Activated naive CD4-positive, alpha-beta T cell treated with anti-CD3 and anti-CD28 coated beads, Interleukin-2, amount 10 ng/mL, durations not matched to agents 7 days and 5 days (primary cell): ENCODE measurements at places on chromosomes 3 and 15.

DNA sequence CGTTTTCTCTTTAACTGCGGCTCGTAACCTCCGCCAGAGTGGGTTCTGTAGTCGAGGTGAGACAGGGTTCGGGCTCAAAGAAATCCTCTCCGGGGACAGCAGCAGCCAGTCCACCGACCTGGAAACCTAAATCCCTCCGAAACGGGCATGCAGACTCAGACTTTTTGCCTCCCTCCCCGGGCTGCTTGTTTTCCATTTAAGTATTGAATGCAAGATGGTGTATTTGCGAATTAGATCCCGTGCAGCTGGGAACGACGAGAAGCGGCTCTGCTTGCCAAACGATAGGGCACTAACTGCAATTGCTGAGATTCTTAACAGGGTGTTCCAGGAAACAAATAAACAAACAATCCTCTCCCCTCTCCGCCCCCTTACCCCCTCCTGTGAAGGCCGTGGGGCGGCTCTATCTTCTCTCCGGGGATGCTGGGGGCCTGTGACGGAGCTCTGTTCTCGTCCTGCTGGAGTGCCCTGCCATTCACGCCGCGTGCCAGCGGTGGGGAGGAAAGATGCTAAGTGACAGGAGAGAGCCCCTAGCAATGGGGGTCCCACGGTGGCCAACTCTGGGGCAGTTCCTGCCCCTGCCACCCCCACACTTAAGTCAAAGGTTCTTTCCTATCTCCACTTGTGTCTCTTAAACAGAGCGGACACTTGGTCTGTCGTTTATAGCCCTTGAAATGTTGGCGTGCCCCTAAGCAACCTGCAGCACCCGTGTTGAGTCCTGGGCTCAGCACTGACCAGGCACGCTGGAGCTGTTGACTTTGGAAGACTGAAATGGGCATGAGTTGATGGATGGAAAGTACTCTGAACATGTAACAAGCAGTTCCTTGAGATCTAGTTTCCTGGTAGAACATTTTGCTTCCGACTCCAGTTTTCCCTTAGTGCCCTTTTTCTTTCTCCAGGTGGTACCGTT lies 1.3 kb upstream of the ETV5 start:
- peak; percentile 35 for DNase-seq

GRCh38 chr3:194105292-194105691 lies 30.7 kb upstream of the HES1 start:
- no peak for DNase-seq

DNA sequence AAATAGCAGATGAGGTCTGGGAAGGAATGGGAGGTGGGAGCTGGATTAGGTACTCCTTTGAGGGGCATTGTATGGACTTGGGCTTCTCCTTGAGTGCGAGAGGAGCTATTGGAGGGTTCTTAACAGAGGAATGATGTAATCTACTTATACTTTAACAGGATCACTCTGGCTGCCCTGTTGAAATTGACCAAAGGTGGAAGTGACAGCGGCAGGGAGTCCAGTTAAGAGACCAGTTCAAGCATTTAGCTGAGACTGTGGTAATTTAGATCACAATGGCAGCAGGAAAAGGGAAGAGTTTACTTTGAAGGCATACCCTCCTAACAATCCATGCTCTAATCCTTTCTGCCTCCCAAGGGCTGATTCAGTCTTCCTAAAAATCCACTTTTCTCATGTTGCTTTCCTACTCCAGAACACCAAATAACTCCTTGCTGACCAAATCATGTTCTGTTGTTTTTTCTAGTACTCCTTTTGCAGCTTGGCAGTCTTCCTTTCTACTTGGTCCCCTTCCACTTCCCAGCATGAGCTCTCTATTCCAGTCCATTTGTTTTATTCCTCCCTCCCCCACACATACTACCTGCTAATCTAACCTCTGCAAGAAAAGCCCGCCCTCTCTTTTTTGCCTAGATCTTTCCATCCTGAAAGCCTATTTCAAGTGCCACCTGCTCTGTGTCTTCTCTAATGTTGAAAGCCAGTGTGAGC lies 139.4 kb downstream of the NECTIN3 start:
- no peak for DNase-seq

GRCh38 chr15:65361708-65362459 lies 15.9 kb downstream of the IGDCC3 start:
- no peak for DNase-seq

- DNase-seq: no peak
These were observed 11.0 kb upstream of the PLXNA1 start for GRCh38 chr3:126971891-126972351.

- DNase-seq: no peak
These were observed 387.8 kb downstream of the LSAMP start for GRCh38 chr3:116057400-116058006.

DNA sequence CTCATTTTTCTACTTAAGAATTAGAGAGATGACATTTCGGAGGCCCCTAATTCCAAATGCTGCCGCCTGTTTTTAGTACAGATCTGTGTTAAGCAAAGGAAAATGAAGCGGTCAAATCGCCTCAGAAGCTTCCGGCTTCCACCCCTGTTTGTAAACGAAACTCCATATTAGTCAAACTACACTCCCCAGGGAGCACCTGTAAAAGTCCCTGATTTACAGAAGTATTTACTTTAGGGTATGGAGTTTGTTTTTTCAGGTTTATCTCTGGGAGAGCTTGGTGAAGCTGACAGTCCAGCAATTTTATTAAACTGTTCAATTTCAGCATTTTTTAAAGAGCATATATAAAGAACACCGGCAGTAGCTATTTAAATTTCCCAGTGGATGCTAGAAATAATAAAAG lies 319.8 kb downstream of the FHIT start:
- no peak for DNase-seq

DNA sequence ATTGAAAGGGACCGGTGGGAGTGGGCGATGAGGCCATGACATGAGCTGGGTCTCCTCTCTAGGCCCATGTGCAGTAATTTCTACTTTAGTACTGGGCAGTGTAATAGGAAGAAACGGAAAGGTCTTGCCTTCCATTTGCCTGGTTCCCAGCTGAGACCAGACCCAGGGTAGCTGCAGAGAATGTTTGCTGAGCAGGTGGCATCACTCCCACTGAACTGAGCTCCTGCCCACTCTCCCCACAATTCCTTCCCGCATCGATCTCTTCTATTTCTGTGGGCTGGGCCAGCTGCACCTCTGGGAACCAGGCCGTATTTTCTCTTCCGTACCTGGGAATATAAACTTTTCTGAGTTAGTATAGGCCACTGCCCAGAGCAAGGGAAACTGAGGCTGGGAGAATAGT lies 15.8 kb downstream of the ESYT3 start:
- no peak for DNase-seq

- DNase-seq: no peak
These were observed 144.0 kb upstream of the CNTN4 start for GRCh38 chr3:1954632-1955031.

DNA sequence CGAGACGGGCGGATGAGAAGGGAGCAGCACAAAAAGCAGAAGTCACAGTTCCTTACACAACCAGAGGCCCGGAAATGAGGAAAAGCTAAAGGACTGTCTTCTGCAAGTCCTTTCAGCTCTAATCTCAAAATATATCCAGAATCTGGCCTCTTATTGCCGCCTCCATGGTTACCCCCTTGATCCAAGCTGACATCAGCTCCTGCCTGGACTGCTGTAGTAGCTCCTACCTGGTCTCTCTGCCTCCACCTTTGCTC lies 324.0 kb upstream of the ROPN1 start:
- no peak for DNase-seq

GRCh38 chr3:24545887-24546286 lies 51.2 kb upstream of the THRB start:
- no peak for DNase-seq

DNA sequence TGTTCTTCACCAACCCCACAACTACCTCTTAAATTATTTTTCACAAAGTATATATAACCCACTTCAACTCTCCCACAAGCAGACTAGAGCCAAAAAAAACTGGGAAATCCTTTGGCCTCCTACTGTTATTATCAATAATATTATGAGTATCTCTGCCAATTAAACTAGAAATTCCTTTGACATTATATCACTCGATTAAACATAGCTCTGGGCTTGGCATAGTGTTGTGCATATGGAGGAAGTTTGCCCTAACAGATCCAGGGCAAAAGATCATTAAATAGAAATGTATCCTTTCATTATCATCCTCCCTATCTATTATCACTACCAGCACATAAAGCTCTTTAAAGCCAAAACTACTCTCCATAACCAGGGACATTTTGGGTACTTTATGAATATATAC lies 74.9 kb downstream of the OSBPL10 start:
- DNase-seq: no peak

DNA sequence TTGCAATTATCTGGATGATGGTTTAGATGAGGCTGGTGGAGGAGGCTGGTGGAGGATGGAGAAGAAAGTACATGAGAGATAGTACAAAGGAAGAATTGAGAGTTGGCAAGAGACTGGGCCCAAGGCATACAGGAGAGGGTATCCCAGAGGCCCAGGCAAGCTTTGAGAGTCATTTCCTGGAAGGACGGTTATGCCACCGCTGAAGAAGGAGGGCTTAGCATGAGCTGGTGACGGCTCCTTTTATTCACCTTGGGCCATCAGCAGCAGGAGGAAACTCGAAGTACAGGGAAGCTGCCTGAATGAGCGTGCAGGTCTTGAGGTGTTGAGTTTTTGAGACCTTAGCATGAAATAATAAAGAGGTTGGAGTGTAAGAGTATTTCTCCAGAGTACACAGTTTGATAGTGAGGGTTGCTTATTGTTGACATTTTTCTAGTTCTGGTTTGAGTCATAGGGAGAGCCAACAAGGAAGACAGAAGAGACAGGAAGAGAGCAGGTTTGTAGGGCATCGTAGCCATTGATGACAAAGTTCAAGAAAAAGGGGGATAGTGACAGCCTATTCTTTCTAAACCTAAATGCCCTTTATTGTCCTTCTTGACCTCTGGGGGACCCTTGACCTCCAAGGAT lies 13.8 kb downstream of the THSD4 start:
- no peak for DNase-seq

- no peak for DNase-seq
These were observed 37.4 kb downstream of the EBLN2 start for GRCh38 chr3:73098873-73099272.

DNA sequence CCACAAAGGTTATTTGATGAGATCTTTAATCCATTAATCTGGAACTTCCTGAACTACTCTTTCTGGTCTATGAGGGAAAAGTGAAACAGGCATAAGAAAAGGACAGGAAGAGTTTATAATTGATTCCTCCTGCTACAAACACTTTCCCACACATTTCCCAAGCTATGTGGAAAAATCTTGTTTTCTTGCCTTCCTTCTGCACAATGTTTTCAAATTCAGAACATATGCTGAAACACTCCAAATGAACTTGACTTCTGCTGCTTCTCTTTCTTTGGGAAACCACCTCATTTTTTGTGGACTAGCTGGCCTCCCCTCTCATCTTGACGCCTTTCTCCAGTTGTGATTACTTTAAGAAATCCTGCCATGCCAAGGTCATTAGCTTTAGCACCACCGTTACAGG lies 100.7 kb upstream of the PTPRG start:
- DNase-seq: no peak

GRCh38 chr3:157156837-157157635 lies 2.9 kb downstream of the CCNL1 start:
- DNase-seq: no peak

DNA sequence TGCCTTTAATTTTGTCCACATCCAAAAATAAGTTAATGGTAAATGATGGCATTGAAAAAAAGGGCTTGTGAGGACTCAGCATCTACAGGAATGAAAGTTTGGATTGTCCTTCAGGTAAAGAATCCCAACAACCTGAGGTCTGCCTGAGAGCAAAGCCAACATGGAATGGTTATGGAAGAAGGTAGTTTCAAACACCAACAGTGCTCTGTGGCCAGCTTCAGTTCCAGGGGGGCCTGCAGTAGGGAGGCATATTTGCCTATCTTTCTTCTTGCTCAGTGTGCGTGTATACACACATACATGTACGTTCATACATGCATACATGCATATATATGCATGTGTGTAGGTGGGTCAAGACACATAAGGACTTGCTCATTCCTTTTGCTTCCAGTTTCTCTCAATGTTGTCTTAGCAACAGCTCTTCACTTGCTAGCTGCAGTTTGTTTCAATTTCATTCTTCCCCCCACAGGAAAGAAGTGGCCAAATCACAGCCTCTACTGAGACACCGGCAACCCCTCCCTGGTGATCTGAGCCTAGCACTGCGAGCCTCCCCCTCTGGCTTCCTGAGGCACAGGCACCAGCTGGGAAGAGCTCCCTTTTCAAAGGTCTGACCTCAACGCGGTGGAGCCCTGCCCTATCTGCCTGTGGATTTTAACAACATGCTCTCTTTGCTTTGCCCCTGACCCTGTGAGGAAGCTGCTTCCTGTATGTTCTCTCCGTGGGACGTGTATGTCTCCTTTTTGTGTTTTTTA lies 146.2 kb downstream of the KLF13 start:
- DNase-seq: peak; percentile 86

- DNase-seq: no peak
These were observed 22.6 kb upstream of the UMPS start for GRCh38 chr3:124707656-124708062.

- no peak for DNase-seq
These were observed 516.7 kb downstream of the NTRK3 start for GRCh38 chr15:87739866-87740265.
